Erythroblast (primary cell): ENCODE measurements at places on chromosomes 13 and 19.

GRCh38 chr13:53240401-53241025 lies 211.9 kb downstream of the OLFM4 start:
- no peak for DNase-seq

GRCh38 chr19:2059422-2060201 lies 8.6 kb upstream of the MKNK2 start:
- peak; percentile 77 for DNase-seq

DNA sequence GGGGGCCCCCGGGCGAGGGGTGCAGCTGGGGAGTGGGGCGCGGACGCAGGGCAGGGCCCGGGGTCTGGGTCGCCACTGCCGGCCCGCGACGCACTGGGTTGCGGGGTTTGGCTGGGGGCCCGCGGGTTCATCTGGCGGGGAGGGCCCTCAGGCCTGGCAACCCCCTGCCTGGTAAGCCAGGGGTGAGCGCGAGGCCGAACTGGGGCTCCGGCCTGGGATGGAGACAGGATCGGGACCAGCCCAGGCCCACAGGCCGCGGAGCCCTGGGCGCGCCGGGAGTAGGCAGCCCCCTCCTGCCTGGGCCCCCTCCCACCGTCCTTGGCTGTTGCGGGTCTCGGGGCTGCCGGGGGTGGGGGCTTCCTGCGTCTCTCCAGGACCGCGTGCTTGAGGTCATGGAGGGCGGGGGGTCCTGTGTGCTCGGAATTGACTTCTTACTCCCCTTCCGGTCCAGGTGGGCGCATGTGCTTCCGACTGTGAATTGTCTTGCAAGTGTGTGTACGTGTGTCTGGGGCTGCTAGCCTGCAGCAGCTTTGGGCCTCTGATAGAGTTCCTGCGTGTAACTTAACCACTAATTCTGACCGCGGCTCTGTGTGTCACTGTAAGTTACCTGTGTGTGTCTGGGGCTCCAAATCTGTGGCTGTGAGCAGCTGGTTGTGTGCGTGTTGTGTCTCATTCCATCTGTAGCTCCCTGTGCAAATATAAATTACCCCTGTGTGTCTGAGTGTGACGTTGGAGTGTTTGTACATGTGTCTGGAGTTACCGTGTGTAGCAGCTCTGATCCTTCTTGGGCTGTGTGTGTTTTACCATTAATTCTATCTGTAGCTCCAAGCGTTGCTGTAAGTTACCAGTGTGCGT lies 751 bp downstream of the GRAMD1A start:
- peak; percentile 33 for DNase-seq

DNA sequence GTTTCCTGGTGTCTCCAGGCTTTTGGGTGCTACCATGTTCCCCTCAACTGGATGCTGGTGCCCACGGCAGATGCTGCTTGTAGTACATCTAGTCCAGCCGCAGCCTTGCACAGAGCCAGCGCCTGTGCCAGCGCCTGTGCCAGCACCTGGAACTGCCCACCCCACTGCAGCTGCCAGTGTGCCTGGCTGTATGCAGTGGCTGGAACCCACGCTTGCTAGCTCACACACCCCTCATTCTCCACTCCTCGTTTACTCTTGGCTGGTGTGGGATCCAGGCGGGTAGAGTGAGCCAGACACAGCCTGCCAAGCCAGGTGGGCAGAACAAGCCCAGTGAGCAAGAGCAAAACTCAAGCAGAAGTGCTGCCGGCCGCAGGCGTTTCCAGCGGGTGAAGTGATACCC lies 428.6 kb downstream of the SLITRK1 start:
- DNase-seq = no peak

DNA sequence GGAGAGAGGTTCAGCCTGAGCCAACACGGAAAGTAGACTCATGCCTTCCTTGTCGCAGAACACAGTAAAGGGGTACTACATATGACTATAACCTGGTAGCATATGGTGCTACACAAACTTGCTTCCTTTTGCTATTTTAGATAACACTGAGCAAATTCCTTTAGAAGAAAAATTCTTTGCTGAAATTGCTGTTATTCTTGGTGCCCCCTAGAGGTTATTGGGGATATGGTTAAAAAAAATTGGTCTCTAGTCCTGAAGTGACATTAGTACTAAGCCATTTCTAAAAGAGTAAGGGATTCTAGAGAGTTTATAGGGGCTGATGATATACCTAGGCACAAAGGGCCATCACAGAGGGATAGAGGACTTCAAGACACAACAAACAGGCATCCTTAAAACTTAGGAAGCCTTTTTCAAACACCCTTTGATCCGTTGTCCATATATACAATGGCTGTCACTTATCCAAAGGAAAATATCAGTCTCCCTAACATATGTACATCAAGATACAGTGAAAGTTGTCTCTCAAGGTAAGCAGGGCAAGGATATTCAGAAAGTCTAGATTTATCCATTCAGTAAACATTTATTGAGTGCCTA lies 13.9 kb upstream of the HS6ST3 start:
- peak; percentile 40 for DNase-seq

GRCh38 chr19:50639121-50640112 lies at the start of gene SYT3:
TSS of gene SYT3 (minus strand) at chr19:50639881. CDS start at chr19:50637411, 2,470 bp downstream.
- no peak for DNase-seq

DNA sequence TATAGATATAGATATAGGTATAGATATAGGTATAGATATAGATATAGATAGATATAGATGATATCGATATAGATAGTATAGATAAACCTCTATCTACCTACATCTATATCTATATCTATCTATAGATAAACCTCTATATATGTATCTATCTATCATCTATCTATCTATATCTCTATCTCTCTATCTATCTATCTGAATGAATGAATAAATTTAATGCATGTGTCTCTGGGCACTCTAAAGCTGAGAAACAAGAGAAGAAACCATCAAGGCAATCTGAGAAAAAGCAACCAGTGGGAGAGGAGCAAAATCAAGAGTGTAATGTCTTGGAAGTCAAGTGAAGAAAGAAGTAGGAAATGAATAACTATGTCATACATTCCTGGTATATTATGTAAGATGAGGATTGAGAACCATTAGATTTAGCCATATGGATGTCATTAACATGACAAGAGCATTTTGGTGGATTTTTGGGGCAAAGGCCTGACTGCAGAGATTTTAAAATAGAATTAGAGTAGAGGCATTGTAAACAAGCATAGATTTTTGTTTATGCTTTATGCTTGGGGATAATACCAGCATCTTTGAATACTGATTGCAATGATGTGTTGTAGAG lies 1262.7 kb upstream of the MIR17HG start:
- no peak for DNase-seq

DNA sequence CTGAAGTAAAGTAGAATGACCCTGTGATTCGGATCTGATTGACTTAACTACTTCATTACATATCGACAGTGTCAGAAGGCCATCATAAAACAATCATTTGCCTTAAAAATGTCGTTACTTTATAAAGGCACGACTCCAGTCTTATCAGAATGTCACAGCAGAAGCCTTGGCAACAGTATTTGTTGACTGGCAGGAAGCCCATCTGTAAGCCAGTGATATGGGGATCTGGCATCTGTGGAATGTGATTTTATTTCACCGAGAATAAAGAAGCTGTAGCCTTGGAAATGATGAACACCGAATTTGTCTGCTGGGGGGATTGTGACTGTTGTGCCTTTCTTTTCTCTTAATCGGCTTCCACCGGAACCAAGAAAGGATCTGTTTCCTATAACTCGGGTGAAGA lies 362.5 kb downstream of the TDRD3 start:
- peak; percentile 33 for DNase-seq

DNA sequence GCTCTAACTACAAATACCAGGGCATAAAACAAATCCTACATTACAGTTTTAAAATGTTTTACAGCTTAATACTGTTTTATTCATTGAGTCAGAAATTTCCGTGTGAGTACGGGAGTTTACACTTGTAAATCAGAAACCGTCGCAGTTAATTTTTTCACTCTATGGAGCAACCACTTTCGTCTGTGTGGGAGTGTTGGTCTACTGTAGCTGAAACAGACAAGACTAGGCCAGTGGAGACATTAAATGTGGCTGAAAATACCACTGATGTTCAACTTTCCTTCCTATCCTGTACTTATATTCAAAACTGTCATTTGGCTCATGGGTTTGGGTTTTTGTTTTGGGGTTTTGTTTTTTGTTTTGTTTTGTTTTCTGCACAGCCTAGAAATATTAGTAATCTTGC lies 268.7 kb downstream of the DCT start:
- no peak for DNase-seq

- no peak for DNase-seq
Observed at GRCh38 chr19:2548966-2549365, 73.0 kb downstream of the GADD45B start.

- DNase-seq = no peak
Observed at GRCh38 chr13:39773833-39774232, 118.4 kb downstream of the COG6 start.

DNA sequence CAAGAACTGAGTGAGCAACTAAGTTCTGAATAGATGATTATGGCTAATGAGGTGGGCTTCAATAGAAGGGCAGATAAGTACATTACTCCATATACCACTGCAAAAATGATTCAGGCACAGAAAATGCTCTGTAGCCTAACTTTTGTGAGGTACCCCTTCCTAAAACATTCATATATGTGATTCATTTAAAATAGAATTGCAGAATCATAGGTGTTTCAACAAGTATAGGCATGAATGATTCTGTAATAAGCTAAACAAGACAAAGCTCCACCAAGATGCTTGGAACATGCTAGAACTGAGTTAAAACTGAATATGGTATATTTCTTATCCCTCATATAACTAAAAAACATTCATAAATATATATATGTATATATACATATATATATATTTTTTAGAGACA lies 12.1 kb downstream of the KBTBD7 start:
- no peak for DNase-seq

GRCh38 chr13:97798836-97799235 lies 154.6 kb upstream of the IPO5 start:
- DNase-seq = no peak

GRCh38 chr13:23969647-23970046 lies 72.3 kb upstream of the C1QTNF9B start:
- DNase-seq = no peak

- no peak for DNase-seq
Observed at GRCh38 chr13:45541806-45542205, 73.7 kb downstream of the ERICH6B start.

DNA sequence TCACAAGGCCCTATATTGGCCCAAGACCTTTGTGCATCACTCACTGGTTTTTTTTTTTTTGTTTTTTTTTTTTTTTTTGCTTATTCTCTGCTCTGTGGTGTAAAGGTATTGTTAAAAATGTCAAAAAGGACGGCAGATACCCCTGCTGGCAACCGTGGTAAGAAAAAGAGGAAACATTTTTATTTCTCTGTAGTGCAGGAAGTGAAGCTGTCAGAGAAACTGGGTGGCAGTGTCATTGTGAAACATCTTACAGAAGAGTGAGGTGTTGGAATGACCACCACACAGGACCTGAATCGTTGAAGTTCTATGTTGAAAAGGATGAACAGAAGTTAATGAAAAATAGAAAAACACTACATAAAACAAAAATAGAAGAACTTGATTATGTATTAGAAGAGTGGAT lies 346.4 kb downstream of the FGF9 start:
- no peak for DNase-seq

DNA sequence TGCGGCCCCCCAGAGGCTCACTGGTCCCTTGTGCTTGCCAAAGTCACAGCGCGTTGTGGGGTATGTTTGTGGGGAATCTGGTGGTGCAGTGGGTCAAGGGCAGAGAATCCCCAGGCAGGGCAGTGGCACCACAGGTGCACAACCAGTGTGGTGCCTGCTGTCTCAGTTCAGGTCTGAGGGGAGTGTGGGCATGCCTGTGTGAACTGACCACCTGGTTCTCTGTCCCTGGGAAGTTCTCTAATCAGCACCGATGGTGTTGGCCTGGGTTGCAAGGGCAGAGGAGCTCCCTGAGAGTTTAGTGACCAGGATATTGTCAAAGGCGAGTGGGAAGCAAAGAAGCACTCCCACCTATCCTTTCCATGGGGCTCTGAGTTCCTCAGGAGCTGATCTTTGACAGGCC lies 37.7 kb downstream of the ACSBG2 start:
- no peak for DNase-seq

DNA sequence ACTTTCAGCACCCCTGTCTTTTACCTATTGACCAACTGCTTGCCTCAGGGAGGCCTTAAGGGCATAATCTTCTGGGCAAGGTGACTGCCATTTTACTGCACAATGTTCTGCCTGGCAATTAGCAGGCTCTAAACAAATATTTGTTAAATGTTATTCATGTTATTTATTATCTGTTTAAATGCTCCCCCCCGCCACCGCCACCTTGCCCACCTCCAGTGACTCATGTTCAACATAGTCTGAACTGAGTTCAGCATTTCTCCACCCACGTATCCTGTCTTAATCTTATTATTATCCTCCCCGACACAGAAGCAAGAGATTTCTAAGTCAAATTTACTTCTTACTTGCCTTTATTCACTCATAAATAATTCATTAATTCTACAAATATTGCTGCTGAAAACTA lies 144.8 kb downstream of the LIG4 start:
- no peak for DNase-seq

- DNase-seq = no peak
Observed at GRCh38 chr13:31767175-31767900, 28.0 kb downstream of the RXFP2 start.

GRCh38 chr19:50490991-50491472 lies 14.4 kb upstream of the GARIN5A start:
- no peak for DNase-seq

- peak; percentile 28 for DNase-seq
Observed at GRCh38 chr19:15252398-15253018, 20.3 kb upstream of the EPHX3 start.

DNA sequence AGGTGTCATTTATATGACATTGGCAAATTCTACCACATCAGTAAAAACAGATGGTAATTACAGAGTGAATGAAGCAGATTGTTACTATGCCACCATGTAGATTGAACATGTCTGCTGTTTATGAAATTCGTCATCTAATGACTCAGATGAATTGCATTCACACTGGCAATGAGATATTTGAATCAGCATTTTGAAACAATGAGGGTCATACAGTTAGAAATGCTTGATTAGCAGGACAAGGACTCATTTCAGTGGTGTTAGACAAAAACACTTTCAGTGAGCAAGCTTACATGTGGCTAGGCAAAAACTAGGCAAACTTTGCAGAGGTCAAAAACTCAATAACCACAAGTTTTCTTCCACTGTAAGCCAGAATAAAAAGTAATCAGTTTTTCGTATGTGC lies 1165.0 kb downstream of the SLITRK1 start:
- DNase-seq = no peak

- no peak for DNase-seq
Observed at GRCh38 chr19:42421591-42422031, 5.6 kb downstream of the LIPE start.

- DNase-seq = no peak
Observed at GRCh38 chr19:46954502-46954992, 65.1 kb upstream of the NPAS1 start.

GRCh38 chr13:79973533-79973963 lies 367.4 kb downstream of the SPRY2 start:
- peak; percentile 11 for DNase-seq

DNA sequence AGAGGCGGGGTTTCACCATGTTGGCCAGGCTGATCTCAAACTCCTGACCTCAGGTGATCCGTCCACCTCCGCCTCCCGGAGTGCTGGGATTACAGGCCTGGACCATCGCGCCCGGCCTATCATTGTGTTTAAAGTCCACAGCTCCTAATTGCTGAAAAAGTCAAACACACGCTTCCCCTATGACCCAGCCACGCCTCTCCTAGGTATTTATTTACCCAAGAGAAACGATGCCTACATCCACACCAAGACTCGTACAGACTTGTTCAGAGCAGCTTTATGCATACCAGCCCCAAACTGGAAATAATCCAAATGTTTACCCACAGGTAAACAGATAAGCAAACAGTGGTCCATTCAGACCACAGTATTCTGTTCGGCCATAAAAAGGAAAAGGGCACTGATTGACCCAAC lies 15.1 kb downstream of the ZNRF4 start:
- no peak for DNase-seq
